ENCODE measurements at places on chromosomes 11 and 22. TPM values are rescaled to one million over a fixed set of nuclear protein-coding genes. Genes with fewer than 3 reads are reported as not detected.

- peak; percentile 67 for DNase-seq
These were observed 635 bp upstream of the GRK3 start for GRCh38 chr22:25563761-25564319.

- DNase-seq, result peak; percentile 37
These were observed 982 bp downstream of the APOBEC3H start for GRCh38 chr22:39098026-39098425.

GRCh38 chr22:48635816-48636215, 1191.9 kb downstream of the BRD1 start:
- DNase-seq, result no peak

GRCh38 chr11:798093-798713, at the start of gene SLC25A22:
Gene SLC25A22 (minus strand): TSS chr11:798281. CDS start chr11:795006, 3,275 bp downstream.
- no peak for DNase-seq

DNA sequence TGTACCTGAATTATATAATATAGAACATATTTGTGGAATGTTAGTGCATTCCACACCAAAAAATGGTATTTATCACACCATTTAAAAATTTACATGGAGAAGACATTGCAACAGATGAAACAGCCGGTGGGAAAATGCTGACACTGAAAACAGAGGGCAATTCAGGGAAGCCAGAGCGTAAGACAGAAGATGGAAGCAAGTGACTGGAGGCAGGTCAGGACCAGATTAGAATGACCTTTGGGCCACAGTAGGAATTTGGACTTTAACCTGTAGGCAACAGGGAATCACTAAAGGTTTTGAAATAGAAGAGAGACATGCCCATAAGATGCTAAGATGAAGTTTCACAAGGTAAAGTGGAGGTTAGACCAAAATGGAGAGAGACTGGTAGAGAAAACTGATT, 60.5 kb downstream of the METTL15 start:
- DNase-seq, result no peak

- DNase-seq, result no peak
These were observed 65.1 kb upstream of the CD44 start for GRCh38 chr11:35073691-35074419.

GRCh38 chr11:45333001-45333971, 47.1 kb upstream of the SYT13 start:
- DNase-seq, result peak; percentile 85

DNA sequence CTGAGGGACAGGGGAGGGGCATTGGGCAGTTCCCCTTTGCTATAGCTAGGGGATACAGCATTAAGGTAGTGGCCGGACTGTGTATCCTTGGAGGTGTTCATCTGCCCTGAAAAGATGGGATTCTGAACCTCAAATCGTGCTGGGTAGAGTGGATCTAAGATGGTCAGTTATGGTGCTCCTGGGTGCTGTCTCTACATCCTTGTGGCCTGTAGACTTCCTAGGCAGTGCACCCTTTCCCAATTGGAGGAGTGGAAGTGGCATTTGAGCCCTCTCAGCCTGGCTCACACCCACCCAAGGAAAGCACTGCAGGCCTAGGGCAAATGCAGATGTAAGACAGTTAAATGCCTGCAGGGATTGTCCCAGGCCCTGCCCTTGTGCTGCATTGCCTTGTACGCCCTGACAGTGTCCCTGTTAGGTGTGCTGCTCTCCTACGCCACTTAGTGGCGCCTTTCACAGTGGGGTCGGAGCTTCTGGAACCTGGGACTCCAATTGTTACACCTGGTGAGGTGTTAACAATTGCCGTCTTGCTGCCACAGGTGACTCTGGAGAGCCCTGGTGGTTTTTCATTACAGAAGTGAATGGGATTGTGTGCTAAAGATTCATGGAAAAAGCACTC, 35.0 kb downstream of the PPFIBP2 start:
- DNase-seq, result no peak

- no peak for DNase-seq
These were observed 43.1 kb upstream of the FGF3 start for GRCh38 chr11:69862331-69862771.

DNA sequence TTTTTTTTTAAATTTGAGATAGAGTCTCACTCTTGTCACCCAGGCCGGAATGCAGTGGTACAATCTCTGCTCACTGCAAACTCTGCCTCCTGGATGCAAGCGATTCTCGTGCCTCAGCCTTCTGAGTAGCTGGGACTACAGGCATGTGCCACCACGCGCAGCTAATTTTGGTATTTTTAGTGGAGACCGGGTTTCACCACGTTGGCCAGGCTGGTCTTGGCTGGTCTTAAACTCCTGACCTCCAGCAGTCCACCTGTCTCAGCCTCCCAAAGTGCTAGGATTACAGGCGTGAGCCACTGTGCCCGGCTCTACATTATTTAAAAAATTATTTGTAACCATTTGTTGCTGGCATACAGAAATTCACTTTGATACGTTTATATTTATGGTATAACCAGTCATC, 18.6 kb downstream of the EP300 start:
- no peak for DNase-seq

- DNase-seq, result no peak
These were observed 9.6 kb upstream of the TMEM184B start for GRCh38 chr22:38282397-38282796.

DNA sequence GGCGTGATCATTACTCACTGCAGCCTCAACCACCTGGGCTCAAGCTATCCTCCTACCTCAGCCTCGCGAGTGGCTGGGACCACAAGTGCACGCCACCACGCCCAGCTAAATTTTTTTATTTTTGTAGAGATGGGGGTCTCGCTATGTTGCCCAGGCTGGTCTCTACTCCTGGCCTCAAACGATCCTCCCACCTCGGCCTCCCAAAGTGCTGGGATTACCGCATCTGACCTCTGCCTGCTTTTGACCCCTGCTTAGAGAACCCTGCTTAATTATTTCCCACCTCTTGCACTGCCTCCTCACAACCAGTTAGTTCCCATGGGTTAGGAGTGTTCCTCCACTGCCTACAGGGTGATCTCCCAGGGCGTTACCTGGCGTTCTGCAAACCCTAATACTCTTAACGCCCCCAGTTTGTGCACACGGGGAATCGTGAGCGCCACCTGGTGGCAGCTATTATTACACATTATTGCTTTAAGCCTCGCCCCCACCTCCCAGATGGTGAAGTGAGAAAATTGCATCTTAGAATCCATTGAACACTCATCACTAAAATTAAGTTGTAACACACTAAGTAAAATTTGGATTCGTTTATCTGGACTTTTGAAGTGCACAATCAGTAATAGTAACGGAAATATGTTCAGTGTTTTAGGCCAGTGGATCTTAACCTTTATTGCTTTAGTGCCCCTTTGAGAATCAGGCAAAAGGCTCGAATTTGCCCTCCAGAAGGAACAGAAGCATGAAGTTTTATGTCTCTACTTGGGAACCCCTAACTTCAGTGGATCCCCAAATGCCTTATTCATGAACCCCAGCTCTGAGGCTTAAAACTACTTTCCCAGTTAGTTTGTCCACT, 61.4 kb upstream of the ASPHD2 start:
- DNase-seq, result no peak

DNA sequence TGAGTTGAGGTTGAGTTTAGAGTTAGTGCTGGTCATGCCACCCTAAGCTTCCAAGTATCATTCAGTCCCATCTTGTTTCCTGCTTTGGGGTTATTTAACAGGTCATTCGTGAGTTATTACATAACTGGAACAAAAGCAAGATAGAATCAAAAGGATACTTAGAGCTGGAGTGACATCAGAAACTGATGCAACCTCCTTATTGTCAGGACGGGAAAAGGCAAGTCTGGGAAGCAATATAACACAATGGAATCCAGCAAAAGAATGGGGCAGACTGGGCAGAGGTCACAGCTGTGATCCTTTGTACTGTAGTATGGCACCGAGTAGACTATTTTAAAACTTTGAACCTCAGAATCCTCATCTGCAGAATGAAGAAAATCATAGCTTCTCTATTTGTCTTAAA, 4.4 kb upstream of the PRSS23 start:
- no peak for DNase-seq

DNA sequence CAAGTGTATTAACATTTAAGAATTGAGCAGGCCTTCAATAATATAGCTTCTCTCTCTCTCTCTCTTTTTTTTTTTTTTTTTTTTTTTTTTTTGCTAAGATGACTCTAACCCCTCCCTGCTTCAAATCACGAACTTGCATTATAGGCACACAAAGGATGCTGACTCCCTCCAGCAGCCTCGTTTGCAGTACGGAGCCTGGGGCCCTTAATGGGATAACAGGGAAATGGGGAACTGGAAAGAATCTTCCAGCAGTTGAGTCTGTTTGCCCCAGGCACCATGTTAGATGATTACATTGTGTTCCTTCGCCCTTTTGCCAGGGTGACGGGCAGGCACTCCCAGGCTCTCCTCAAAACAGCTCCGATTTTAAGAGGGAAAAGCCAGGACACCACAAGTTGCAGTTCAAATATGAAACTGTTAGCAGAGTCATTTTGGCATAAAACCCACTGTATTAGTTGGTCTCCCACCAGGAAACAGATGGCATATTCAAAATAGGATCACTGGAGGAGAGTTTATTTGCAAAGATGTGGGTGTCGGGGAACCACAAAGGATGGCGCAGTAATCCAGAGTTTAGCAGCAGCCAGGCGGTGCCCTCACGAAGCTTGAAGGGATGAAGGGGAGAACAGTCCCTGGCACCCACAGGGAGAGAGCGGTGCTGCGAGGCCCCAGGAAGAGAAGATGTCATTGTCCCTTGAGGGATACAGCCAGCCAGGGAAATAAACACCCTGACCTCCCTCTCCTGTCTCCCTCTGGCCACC, 26.5 kb upstream of the TREH start:
- no peak for DNase-seq

GRCh38 chr11:32331792-32332191, 103.5 kb downstream of the WT1 start:
- no peak for DNase-seq

CDCA5 gene
- total RNA-seq, result 7.5 TPM

MYBPC3 gene
- not detected for total RNA-seq

GALNT18 gene
- total RNA-seq, result 41.0 TPM

IGF2 gene
- 17.5 TPM for total RNA-seq

PLA2G6 gene
- total RNA-seq, result 19.4 TPM

OR52E8 gene
- not detected for total RNA-seq

ZNRD2 gene
- total RNA-seq, result 61.0 TPM

Measured in sigmoid colon (tissue), 7 donors.